Kidney (tissue), 22 donors: ENCODE measurements at places on chromosomes 2 and 18. TPM values are rescaled to one million over a fixed set of nuclear protein-coding genes. Genes with fewer than 3 reads are reported as not detected.

DNA sequence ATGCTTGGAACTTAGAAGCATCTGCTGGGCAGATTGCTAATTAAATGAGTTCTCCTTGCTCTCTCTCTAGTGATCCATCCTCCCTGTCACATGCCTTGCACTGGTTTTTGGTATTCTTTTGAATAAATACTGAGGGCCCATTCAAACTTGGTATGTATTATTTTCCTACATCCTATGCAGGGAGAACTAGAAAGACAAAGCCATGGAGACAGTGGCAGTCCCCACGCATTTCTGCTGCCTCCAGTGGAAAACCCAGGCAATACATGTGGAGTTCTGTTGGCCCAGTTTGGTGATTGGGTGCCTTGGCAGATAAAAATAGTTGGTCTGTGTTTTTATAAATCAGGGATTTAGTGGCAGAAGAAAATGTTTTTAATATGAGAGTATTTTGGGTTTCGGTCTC is 68.7 kb downstream of the DIS3L2 start:
- no peaks in the 10 kb centered on the region for H3K36me3 ChIP-seq
- no peak for DNase-seq
- H3K27me3 ChIP-seq, result no peaks in the 10 kb centered on the region
- no peak overlapping the region for H3K4me3 ChIP-seq
- no peaks in the 10 kb centered on the region for H3K4me1 ChIP-seq

GRCh38 chr2:149924028-149924427 is 336.5 kb upstream of the MMADHC start:
- no peak overlapping the region for H3K27ac ChIP-seq
- no peaks in the 10 kb centered on the region for H3K36me3 ChIP-seq
- H3K4me1 ChIP-seq, result no peaks in the 10 kb centered on the region
- no peak for DNase-seq
- H3K4me3 ChIP-seq, result no peak overlapping the region

- H3K4me1 ChIP-seq, result no peaks in the 10 kb centered on the region
- no peaks in the 10 kb centered on the region for H3K27me3 ChIP-seq
- peak; percentile 23 for DNase-seq
These were observed 219.9 kb downstream of the TMX3 start for GRCh38 chr18:68494802-68495581.

DNA sequence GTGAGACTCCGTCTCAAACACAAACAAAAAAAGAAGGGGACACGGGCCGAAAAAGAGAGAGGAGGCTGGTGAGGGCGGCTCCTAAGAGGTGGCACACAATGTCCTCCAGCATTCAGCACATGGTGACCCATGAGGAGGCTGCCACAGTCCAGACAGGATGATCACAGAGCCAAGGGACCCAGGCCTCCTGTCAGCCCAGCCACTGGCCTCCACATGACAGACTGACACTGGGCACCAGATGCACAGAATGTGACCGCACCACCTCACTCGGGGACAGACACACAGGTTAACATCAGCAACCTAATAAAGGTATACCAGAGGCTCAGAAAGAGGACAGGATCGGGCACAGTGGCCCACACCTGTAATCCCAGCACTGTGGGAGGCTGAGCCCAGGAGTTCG is 21.0 kb downstream of the PASK start:
- H3K27me3 ChIP-seq, result no peaks in the 10 kb centered on the region
- H3K4me3 ChIP-seq, result no peak overlapping the region
- H3K36me3 ChIP-seq, result no peaks in the 10 kb centered on the region
- no peak overlapping the region for H3K27ac ChIP-seq

The G6PC2 gene
- not detected for total RNA-seq

The RSAD2 gene
- total RNA-seq, result 4.5 TPM

DNA sequence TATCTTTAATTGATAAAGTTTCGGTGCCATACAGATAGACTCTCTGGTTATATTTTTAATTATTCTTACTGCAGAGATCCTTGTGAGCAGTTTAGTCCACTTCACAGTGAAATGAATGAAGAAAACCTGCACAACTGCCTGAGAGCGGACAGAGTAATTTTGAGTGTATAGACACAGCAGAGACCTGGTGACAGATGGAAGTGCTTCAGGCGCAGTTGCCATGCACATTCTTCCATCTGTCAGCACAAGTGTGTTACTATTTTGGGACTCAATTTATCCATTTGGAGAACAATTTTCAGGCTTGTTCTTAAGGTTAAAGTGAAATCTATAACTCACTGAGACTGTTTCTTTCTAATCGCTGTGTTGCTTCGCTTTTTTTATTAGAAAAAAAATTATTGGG is 147.8 kb upstream of the SPHKAP start:
- no peaks in the 10 kb centered on the region for H3K4me1 ChIP-seq
- H3K27ac ChIP-seq, result no peak overlapping the region
- H3K36me3 ChIP-seq, result no peaks in the 10 kb centered on the region
- DNase-seq, result no peak

DNA sequence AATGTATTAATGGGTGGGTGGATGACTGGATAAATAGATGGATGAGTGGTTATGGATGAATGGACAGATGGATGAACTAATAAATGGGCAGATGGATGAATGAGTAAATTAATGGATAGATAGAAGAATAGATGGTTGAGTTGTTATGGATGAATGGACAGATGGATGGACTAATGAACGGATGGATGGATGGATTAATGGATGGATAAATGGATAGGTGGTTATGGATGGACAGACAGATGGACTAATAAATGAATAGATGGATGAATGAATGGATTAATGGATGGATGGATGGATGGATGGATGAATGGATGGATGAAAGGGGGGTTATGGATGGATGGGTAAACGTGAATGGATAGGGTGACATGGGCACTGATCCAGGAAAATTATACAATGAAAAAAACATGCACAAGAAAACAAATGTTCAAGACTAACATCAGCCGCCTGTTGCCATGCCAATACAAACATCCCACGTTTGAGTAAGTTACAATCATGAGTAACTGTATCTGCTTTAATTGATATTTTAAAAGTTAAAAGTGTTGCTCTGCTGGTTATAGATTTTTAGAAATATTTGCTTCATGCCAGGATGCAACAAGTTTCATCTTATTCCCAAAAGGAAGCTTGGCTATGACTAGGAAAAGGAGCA is 20.8 kb downstream of the PXDN start:
- H3K36me3 ChIP-seq, result no peaks in the 10 kb centered on the region
- no peak overlapping the region for H3K4me3 ChIP-seq
- DNase-seq, result no peak
- H3K27ac ChIP-seq, result no peak overlapping the region
- no peaks in the 10 kb centered on the region for H3K27me3 ChIP-seq

DNA sequence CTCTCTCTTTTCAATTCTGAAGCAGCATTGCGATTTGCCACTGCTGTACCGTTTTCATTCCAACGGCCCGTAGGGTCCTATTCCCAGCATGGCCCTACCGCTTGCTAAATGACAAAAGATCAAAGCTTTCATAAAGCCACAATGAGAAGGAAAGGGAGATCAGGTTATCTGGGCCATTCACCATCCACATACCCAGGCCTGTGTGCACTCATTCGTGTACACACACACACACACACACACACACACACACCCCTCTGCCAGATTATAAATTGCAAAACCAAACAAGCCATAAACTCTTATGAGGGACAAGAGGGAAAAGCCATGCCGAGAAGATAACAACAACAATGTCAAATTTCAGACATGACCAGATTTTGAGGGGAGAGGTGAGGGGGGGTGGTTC is 282.3 kb downstream of the BCL11A start:
- H3K27ac ChIP-seq, result no peak overlapping the region
- H3K4me3 ChIP-seq, result no peak overlapping the region
- no peaks in the 10 kb centered on the region for H3K27me3 ChIP-seq
- no peaks in the 10 kb centered on the region for H3K4me1 ChIP-seq
- no peak for DNase-seq

DNA sequence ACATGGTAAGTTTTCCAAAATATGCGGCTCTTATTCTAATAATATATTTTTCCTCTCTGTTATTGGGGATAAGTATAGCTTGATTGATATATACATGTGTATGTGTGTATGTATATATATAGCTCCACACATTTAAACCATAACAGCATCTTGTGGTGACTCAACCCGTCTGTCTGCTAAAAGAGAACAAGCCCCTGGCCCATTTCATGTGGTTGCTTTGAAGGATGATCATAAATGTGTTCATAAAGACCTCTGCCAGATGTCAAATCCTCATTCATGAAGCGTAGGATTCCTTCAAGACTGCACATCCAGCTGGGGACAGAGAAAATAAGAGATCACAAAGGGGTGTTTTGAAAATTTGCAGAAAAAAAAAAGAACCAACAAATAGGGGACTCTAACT is 79.3 kb downstream of the RHOB start:
- no peaks in the 10 kb centered on the region for H3K27me3 ChIP-seq
- DNase-seq, result no peak
- no peak overlapping the region for H3K4me3 ChIP-seq
- H3K36me3 ChIP-seq, result no peaks in the 10 kb centered on the region

DNA sequence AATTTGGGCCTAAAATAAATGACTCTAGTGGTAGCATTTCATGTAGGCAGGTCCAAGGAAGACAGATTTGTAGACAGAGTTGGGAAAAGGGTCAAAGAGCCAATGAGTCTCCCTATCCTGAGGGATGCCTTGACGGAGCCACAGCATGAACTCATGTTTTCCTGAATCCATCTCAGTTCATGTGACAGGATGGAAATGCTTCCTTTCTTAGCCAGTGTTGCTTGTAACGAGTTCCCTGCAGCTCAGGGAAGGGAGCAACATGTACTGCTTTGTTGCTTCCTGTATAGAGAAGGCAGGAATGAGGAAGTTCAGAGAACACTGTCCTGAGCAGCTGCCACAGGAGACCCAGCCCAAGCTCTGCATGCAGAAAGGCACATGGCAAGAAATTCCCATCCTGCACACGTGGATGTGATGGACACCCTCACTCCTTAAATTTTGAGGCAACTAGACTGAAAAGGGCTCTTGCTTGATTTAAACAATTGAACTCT is 27.9 kb downstream of the TMEM17 start:
- H3K27ac ChIP-seq, result peak overlapping the region; percentile 38
- no peak overlapping the region for H3K4me3 ChIP-seq
- H3K27me3 ChIP-seq, result no peaks in the 10 kb centered on the region
- H3K36me3 ChIP-seq, result no peaks in the 10 kb centered on the region
- H3K4me1 ChIP-seq, result peaks cover 2% of the 10 kb centered on the region
- no peak for DNase-seq
